NCI-H2029 (cell line): ENCODE measurements at places on chromosomes 3 and 15.
A peak's percentile ranks its signal among the peaks of the same experiment; 100 is the strongest.

DNA sequence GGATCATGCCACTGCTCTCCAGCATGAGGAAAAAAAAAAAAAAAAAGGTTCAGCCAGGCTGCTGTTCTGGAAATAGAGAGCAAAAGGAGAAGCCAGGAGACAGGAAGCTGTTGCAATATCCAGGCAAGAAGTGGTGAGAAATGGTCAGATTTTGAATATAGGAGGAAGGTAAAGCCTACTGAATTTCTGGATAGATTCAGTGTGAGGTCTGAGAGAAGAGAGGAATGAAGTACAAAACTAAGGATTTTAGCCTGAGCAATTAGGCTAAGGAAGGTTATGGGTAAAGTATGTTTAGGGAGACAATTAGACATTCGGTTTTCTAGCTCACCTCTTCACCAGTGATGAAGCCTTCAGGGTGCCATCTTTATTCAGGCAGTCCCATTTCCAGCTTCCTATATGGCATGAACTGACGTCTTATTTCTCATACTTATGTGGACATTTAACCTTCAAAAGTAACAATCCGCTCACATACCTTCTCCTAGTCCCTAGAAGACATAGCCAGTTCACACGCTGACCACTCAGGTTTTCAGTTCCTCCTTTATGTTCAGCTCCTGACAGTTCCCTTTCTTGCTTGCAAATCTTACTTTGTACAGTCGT, 57.2 kb downstream of the KIF9 start:
- no peak for DNase-seq

- no peak for DNase-seq
Observed at GRCh38 chr3:84891851-84892250, 66.9 kb upstream of the CADM2 start.

- DNase-seq: no peak
Observed at GRCh38 chr3:12724794-12725193, 34.3 kb downstream of the TMEM40 start.

GRCh38 chr3:112002096-112002971, 3.6 kb downstream of the TAGLN3 start:
- no peak for DNase-seq

- no peak for DNase-seq
Observed at GRCh38 chr3:139117136-139117675, 72.5 kb upstream of the PRR23C start.

DNA sequence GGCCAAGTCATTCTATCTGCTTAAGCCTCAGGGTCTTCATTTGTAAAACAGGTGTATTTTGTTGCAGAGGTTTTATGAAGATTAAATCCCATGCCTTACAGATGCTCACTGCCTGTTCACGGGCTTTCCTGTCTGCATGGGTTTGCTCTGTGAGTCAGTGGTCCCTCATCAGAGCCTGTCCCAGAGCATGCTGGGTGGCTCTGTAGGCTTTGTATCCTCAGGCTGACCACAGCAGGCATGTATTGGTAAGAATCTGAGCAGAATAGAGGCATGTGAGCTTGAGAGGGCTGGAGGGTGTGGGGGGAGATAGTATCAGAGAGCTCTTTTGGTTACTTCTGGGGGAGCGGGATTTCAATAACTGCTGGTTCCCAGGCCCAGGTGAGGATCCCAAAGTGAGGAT, 45.4 kb upstream of the PLXNA1 start:
- no peak for DNase-seq

GRCh38 chr15:40080847-40081246, 27.8 kb downstream of the BMF start:
- DNase-seq: no peak

DNA sequence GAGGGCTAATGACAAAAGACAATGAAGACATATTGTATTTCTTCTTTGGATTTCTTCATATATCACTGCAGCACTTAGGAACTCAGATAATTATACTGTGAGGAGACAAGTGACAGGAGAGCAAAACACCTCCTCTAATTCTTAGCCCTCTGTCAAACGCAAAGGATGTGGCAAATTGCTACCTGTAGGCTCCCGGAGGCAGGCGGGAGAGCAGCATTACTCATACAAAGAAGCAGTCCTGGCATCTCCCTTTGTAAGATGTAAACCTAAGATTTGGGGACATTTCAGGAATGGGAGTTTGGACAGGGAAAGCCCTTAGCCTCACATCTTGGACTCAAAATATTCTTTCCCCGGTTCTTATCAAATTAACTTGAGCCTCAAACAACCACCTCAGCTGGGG, 460.8 kb downstream of the SOX2 start:
- DNase-seq: no peak

GRCh38 chr3:120561251-120562045, 34.7 kb upstream of the NDUFB4 start:
- DNase-seq: peak; percentile 56

DNA sequence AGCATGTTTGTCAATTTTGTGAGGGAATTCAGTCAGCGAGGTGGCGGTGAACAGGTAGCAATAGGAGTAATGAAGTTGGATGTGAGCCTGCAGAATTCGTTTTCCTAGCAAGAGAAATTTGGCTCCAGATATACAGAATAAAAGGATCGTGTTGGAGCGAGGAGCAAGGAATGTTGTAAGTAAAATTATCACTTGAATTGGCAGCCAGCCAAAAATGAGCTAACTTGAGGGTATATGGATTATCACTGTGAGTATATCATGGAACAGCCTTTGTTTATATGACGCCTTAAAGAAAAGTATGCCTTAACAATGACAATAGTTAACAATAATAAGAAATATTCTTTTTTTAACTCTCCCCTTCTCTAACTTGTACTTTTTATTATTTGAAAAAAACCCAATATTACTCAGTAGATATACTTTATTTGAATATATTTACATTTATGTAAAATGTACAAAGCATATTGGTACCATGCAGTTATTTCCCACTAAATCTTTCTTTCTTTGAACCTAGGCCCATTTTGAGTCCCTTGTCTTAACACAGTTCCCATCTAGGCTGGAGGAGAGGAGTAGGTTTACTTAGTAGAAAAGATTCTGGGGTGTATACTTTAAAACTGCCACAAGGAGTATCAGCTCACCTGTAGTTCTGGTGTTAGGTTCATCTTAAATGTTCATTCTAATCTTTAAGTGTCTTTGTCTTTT, 29.3 kb downstream of the EPHA6 start:
- DNase-seq: no peak

DNA sequence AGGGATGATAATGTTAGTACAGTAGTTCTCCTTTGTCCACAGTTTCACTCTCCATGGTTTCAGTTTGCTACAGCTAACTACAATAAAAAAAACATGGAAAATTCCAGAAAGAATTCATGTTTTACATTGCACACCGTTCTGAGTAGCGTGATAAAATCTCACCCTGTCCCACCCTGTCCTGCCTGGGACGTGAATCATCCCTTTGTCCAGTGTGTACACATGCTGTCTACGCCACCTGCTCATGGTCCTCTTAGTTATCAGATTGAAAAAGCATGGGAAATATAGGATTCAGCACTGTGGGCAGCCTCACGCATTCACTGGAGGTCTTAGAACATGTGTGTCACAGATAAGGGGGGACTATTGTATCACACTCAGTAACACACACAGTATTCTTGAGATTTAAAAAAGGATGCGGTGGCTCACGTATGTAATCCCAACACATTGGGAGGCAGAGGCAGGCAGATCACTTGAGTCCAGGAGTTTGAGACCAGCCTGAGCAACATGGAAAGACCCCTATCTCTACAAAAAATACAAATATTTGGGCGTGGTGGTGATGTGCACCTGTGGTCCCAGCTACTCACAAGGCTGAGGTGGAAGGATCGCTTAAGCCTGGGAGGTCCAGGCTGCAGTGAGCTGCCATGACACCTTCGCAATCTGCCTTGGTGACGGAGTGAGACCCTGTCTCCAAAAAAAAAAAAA, 8.7 kb upstream of the FLNB start:
- DNase-seq: no peak

DNA sequence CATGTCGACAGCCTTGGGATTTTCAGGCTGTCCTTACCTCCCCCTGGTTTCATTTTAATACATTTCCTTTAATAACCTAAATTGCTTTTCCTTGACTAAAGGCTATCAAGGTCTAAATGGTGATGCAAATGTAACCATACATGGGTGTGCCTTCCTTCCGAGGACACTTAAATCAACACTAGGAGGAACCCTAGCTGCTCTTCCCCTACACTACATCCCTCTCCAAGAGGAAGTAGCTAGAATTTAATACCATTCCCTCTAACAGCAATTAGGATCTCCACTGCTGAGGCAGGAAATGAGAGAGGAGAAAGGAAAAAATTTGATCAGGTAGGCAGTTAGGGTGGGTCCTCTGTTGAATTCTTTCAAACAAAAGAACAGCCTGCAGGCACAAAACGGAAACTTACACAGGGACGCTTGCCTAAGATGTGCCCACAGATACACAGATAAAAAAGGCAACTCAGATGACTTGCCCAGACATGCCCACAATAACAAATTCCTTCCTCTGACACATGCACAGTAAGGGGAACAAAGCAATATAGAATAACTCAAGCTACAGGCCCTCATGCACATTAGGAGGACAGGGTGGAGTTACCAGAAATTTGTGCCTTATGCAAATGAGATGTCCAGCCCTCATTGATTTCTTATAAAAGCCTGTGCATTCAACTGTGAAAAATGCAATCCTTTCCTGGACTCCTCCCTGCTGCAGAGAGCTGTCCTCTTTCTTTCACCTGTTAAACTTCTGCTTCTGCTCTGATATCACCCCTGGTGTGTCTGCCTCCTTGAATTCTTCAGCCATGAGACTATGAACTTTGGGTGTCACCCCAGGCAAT, 1024.4 kb upstream of the CADM2 start:
- no peak for DNase-seq

DNA sequence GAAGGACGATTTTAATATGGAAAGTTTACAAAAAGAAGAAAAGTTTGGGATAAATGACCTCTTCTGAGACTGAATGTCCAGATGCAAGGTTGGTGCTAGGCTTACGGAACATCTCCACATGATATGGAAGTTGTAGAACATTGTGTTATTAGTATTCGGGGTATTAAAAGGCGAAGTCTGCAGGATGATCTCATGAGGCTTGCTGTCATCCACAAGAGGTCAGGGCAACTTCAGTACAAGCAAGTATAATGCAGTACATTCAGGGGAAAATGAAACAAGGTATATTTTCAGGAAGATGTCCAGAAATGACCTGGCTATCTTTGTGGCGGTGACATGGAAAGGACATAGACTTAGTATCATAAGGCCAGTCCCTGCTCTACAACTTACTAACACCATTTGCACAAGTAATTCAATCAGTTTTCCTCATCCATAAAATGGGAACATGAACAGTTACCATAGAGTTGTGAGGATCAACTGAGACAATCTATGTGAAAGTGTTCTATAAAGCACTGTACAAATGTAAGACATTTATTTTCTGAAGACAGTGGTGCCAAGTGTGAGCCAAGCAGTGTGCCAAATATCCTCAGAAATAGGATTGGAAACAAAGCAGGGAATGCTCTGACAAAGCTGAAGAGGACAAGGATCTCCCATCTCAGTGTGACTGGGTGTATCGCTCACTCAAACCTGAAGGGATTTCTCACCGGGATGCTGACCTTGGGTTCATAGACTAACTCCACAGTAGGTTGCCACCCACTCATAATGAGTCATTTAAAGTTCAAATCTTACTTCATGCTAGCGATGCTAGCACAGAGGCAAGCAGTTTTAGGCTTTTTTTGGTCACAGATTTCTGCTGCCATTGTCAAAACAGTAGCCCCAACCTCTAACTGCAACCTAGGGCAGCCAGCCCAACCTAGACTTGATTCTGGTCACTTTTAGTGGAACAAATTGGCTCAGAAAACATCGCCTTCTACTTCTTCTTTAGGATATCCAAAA, 118.3 kb downstream of the TIGIT start:
- no peak for DNase-seq

DNA sequence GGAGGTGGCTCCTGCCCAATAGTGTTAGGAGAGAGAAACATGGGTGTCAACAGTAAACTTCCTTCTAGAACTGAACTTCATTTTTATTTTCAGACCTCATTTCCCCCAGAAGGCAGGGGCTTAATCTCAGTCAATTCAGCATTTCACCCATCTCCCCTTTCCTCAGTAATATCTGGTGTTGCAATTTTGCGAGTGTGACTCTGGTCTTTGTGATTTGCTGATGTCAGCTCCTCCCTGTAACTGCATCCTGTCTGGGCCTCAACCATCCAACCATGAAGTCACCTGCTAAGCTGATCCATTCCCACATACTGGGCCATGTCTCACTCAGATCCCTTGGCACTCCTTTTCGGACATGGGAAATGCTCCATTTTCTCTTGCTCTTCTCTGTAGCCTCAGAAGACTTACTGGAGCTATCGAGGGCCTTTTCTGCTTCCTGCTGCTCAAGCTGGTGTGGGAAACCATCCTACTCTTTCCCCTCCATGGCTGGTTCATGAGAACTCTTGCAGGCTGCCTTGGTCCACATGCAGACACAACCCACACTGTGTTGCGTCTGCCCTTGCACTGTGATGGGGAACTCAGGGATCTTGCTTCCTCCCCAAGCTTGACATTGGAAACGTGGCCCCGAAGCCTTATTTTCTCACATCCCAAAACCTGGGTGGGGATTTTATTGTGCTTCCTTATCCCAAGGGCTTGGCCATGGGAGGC, 24.6 kb downstream of the CCR4 start:
- DNase-seq: peak; percentile 7

DNA sequence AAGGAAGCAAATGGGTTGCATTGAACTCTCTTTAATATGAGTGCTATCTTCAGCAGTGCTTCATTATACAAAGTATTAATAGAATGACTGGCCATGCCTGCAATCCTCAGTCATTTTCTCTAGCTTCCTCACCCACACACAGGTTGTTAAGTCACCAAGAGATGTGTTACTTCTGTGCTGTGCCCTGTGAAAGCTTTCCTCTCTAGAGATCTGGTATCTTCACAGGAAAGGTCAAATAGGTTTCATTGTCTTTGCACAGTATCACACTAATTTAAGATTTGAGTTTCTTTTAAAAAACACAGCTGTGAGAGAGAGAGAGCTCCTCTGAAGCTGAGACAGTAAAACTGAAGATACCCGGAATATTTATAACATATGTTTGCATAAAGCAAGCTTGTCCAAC, 278.6 kb downstream of the CNTN4 start:
- DNase-seq: no peak

DNA sequence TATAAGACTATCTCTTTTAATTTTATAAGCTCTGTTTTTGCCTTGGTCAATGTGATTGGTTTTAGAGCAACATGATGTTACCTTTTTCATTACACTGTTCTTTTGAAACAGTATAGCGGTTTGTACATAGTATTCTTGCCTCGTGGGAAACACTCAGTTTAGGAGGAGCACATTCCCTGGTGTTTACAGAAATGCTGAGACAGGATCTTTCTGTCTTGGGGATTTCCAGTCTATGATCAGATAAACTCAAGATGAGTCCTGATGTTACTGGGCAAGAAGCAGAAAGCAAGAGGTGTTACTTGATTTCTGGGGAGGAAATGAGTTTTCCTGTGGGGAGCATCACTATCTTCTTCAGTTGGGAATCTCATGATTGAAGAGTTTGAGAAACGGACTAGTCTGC, 2.5 kb downstream of the TMEM266 start:
- no peak for DNase-seq
